ENCODE measurements at places on chromosomes 16 and 17. TPM values are rescaled to one million over a fixed set of nuclear protein-coding genes. Genes with fewer than 3 reads are reported as not detected.
A peak's percentile ranks its signal among the peaks of the same experiment; 100 is the strongest.

The EVI2B gene
- total RNA-seq: 1.2 TPM

The CDRT15L2 gene
- not detected for total RNA-seq

The TAC4 gene
- total RNA-seq: 0.94 TPM

The SDR42E1 gene
- total RNA-seq: 0.76 TPM

The FGF11 gene
- total RNA-seq: 4.6 TPM

- H3K27me3 ChIP-seq: no peaks in the 10 kb centered on the region
- peak overlapping the region; percentile 46 for H3K27ac ChIP-seq
- DNase-seq: peak; percentile 37
- no peak overlapping the region for H3K4me3 ChIP-seq
Measured at GRCh38 chr17:17886226-17886625, 49.4 kb upstream of the SREBF1 start.

- no peaks in the 10 kb centered on the region for H3K4me1 ChIP-seq
- peak overlapping the region; percentile 48 for H3K27ac ChIP-seq
- H3K27me3 ChIP-seq: no peaks in the 10 kb centered on the region
- DNase-seq: peak; percentile 76
- H3K4me3 ChIP-seq: peak overlapping the region; percentile 34
- H3K36me3 ChIP-seq: no peaks in the 10 kb centered on the region
Measured at GRCh38 chr16:81745704-81746558, 33.2 kb upstream of the PLCG2 start.

DNA sequence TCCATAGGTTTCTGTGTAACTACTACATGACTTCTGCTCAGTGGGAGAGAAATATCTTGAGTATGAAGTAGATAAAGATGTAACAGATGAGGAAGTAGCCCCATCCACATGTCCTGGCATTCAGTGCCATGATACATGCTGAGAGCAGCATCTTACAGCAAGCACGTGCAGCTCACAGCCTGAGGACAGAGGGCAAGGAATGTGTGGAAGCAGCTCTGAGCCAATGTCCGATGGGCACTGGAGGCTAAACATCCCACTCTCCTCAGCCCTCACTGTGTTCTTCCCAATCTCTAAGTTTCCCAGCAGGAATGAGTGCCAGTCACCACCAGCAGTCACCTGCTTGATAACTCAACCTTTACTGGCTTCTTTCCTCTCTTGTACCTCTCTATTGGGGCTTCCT is 40.4 kb downstream of the CFDP1 start:
- peaks cover 38% of the 10 kb centered on the region for H3K4me1 ChIP-seq
- DNase-seq: no peak
- H3K36me3 ChIP-seq: peaks cover 4% of the 10 kb centered on the region

DNA sequence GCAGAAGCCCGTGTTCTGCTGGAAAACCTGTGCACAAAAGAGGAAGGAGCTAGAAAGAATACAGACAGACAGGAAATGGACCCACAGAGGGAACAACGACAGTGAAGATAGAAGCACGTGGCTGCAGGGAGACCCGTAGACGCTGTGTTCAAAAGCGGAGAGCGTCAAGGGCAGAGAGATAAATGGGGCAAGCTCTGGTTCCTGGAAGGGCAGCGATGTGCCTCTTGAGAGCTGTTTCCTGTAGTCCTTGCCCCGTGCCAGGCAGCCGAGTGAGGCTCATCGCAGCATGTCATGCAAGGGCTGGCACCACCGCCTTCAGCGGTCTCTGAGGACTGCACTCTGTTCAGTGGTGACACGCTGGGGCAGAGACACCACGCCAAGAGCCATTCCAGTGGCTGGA is 43.6 kb upstream of the CACNG5 start:
- no peak overlapping the region for H3K4me3 ChIP-seq
- peaks cover 21% of the 10 kb centered on the region for H3K4me1 ChIP-seq
- DNase-seq: no peak

DNA sequence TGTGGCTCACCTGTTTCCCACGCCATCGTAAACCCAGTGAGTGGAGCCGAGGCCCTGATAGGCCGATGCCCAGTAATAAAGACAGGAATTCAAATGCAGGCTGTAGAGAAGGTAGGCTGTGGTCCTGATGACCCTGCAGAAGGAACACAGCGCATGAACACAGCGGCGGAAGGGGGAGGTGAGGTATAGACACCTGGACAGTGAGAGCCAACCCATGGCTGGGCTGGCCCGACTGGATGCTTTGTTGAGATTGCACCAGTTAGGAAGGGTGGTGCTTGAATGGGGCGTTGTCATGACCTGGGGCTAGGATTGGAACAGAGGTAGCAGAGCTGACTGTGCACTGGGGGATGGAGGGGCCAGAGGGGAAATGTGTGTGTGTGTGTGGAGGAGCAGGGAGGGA is 59.2 kb downstream of the CNGB1 start:
- H3K27me3 ChIP-seq: no peaks in the 10 kb centered on the region
- no peaks in the 10 kb centered on the region for H3K4me1 ChIP-seq
- no peak overlapping the region for H3K27ac ChIP-seq
- no peak overlapping the region for H3K4me3 ChIP-seq
- DNase-seq: no peak
- H3K36me3 ChIP-seq: no peaks in the 10 kb centered on the region

GRCh38 chr17:60173304-60173819 is 23.6 kb downstream of the CA4 start:
- no peak for DNase-seq
- H3K27ac ChIP-seq: no peak overlapping the region

GRCh38 chr17:80843741-80844156 is 147.9 kb upstream of the CHMP6 start:
- H3K4me3 ChIP-seq: no peak overlapping the region
- no peak for DNase-seq
- peaks cover 46% of the 10 kb centered on the region for H3K36me3 ChIP-seq
- no peak overlapping the region for H3K27ac ChIP-seq
- H3K27me3 ChIP-seq: no peaks in the 10 kb centered on the region

GRCh38 chr17:36861531-36861930 is 75.7 kb upstream of the LHX1 start:
- no peak overlapping the region for H3K4me3 ChIP-seq
- no peaks in the 10 kb centered on the region for H3K4me1 ChIP-seq
- H3K36me3 ChIP-seq: no peaks in the 10 kb centered on the region
- H3K27me3 ChIP-seq: peaks cover 58% of the 10 kb centered on the region

GRCh38 chr16:24589997-24590396 is 50.6 kb downstream of the RBBP6 start:
- no peaks in the 10 kb centered on the region for H3K27me3 ChIP-seq
- no peak for DNase-seq
- H3K27ac ChIP-seq: no peak overlapping the region
- H3K36me3 ChIP-seq: no peaks in the 10 kb centered on the region

DNA sequence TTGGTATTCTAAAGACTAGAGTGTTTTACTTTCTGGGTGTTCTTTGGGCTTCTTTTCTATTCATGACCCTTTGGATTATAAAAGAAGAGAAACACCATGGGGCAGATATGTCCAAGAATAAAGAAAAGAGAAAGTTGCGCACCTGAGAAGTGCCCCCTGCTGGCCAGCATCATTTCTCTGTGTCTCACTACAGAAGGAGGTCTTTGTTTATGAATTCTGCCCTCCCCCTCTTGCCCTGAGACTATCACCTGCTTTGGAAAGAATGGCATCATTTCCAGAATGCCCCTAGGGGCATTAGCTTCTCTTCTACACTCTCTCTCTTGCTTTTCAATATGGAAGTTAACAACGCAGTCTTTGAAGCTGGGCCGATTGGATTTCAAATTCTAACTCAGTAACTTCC is 45.0 kb downstream of the CDH13 start:
- no peaks in the 10 kb centered on the region for H3K27me3 ChIP-seq
- H3K4me1 ChIP-seq: no peaks in the 10 kb centered on the region
- H3K4me3 ChIP-seq: no peak overlapping the region
- DNase-seq: no peak
- H3K27ac ChIP-seq: no peak overlapping the region

- no peak overlapping the region for H3K27ac ChIP-seq
- no peak overlapping the region for H3K4me3 ChIP-seq
- H3K4me1 ChIP-seq: peaks cover 19% of the 10 kb centered on the region
- no peaks in the 10 kb centered on the region for H3K27me3 ChIP-seq
- DNase-seq: no peak
- no peaks in the 10 kb centered on the region for H3K36me3 ChIP-seq
Measured at GRCh38 chr16:57814896-57815295, 12.6 kb upstream of the KIFC3 start.

GRCh38 chr17:80758481-80759376 is 214.1 kb downstream of the RPTOR start:
- H3K4me3 ChIP-seq: no peak overlapping the region
- H3K27ac ChIP-seq: peak overlapping the region; percentile 63
- H3K27me3 ChIP-seq: no peaks in the 10 kb centered on the region

DNA sequence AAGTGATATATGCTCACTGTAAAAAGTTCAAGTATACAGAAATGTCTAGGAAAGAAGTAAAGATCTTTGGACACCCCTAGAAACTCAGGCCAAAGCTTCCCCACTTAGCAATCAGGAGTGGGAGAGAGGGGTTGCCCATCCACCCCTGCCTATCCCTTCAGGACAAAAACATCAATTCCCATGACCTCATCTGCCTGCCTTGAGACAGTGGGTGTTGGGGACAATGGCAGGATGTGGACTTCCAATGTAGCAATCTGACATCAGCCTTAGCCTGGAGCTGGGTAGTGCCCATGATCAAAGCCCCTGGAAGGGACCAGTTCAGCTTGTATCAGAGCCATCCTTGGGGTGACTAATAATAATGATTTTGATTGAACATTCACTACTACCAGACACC is 18.1 kb downstream of the ITPRIPL2 start:
- no peak overlapping the region for H3K4me3 ChIP-seq
- no peaks in the 10 kb centered on the region for H3K27me3 ChIP-seq
- H3K27ac ChIP-seq: peak overlapping the region; percentile 83
- H3K36me3 ChIP-seq: no peaks in the 10 kb centered on the region
- H3K4me1 ChIP-seq: peaks cover 11% of the 10 kb centered on the region

Data from heart right ventricle (tissue), 16 donors.